Lower lobe of right lung (tissue), 2 donors: ENCODE measurements at places on chromosomes 1 and 21. TPM values are rescaled to one million over a fixed set of nuclear protein-coding genes. Genes with fewer than 3 reads are reported as not detected.
A peak's percentile ranks its signal among the peaks of the same experiment; 100 is the strongest.

- DNase-seq, result no peak
These were observed 78.4 kb upstream of the DNAJC6 start for GRCh38 chr1:65230731-65231481.

MAGOH gene
- 34.4 TPM for total RNA-seq

DNA sequence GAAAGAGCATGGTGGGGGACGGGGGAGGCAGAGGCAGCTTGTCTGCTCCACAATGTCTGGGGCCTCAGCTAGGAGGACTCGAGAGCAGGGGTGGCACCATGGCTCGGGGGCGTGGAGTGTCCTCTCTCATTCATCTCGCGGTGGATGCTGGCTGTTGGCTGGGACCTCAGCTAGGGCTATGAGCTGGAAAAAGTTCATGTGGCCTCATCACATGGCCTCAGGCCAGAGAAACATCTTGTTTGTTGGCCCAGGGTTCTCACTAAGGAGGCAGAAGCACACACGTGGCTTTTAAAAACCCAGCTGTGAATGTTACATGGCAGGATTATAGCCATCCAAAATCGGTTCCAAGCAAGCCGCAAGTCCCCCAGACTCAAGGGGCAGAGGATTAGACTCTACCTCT lies 6.2 kb upstream of the CENPS start:
- DNase-seq, result no peak

DNA sequence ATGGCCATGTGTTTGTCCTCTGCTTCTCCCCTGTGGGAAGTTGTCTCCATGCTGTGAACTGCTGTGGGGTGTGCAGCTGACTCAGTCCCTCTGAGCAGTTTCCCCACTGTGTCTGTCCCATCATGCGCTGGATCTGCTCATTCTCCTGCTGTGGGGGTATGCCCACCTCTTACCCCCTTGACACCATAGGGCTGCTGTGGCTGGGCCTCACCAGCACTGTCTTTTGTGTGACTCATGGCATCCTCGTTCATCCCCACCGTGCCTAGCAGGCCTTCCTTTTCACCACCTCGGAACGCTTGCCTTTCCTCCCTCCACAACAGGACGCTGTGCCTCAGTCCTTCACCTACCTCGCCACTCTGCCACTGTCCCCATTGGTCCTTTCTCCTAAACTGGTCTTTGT lies 27.3 kb downstream of the VANGL2 start:
- DNase-seq, result no peak

GRCh38 chr1:201028461-201028889 lies 5.0 kb upstream of the KIF21B start:
- DNase-seq, result no peak

GRCh38 chr21:22223385-22223784 lies 1225.2 kb downstream of the NCAM2 start:
- DNase-seq, result no peak

MANEAL gene
- 4.9 TPM for total RNA-seq

UCK2 gene
- total RNA-seq, result 8.3 TPM

GRCh38 chr1:23452011-23452411 lies 27.5 kb upstream of the TCEA3 start:
- DNase-seq, result peak; percentile 90

- DNase-seq, result no peak
These were observed 41.3 kb downstream of the NFYC start for GRCh38 chr1:40732756-40733301.

GRCh38 chr1:56409112-56409691 lies 170.2 kb downstream of the PLPP3 start:
- DNase-seq, result peak; percentile 71

GPATCH3 gene
- 16.1 TPM for total RNA-seq
